ENCODE measurements at places on chromosomes 16 and 17.

DNA sequence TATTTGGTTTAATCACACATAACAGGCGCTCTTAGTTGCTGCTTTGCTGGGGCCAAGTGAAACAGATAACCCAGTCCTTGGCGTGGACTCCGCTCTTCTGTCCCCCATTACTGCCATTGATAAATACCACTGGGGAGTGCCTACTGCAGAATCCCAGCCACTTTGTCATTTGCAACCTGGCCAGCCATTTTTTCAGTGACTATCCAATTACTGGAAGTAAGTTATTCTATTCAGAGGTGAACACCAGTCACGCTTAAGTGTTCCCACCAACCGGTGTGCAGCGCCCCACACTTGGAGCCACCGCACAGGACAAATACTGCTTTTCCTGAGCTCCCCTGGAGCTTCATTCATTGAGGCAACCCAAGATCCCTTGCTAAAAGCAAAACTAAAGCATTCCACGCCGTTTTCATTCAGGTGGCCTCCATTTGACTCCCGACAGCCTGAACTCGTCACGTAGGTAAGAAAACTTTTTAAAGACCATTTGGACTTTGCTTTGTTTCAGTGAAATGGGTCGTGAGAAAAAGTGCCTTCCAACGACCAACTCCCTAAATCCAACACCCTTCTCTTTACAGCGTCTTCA, 1.8 kb downstream of the USP7 start:
- no peak for DNase-seq
- H3K4me1 ChIP-seq, result peaks cover 70% of the 10 kb centered on the region
- H3K27ac ChIP-seq, result peak overlapping the region; percentile 64
- H3K36me3 ChIP-seq, result peaks cover 6% of the 10 kb centered on the region

GRCh38 chr17:77491921-77492445, 351.2 kb downstream of the SEC14L1 start:
- no peak for DNase-seq
- peaks cover 31% of the 10 kb centered on the region for H3K36me3 ChIP-seq
- peak overlapping the region; percentile 36 for H3K27ac ChIP-seq
- H3K4me3 ChIP-seq, result no peak overlapping the region
- H3K4me1 ChIP-seq, result no peaks in the 10 kb centered on the region

DNA sequence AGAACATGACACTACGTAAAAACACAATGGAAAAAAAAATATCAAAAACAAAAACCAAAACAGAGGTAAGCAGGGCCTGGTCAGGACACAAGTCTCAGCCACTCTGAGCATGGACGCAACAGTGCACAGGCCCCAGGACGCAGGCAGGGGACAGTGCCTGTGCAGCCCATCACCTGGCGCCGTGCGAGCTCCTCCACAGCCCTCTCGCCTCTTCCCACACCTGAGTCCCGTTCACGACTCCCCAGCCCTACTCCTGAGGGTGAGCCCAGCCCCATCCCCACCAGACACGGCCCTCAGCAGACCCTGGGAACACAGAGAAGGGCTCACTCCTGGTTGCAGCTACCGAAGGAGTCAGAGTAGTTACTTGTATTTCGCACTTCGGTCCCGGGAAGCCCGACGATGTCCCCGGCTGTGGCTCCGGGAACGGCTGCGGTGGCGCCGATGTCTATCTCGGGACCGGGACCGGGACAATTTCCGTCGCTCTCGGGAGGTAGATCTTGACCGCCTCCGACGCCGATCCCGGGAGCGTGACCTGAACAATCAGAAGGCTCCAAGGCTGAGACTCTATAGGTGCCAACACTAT, 9.4 kb downstream of the HBQ1 start:
- no peak for DNase-seq
- H3K4me3 ChIP-seq, result no peak overlapping the region
- H3K27me3 ChIP-seq, result no peaks in the 10 kb centered on the region
- peaks cover 64% of the 10 kb centered on the region for H3K36me3 ChIP-seq
- H3K27ac ChIP-seq, result 0 out of 2 replicates have a peak overlapping the region, but pooled peaks have one; percentile 7

GRCh38 chr17:3982541-3983017, 18.3 kb upstream of the ATP2A3 start:
- H3K36me3 ChIP-seq, result no peaks in the 10 kb centered on the region
- H3K4me1 ChIP-seq, result peaks cover 35% of the 10 kb centered on the region
- no peak overlapping the region for H3K4me3 ChIP-seq
- H3K27me3 ChIP-seq, result no peaks in the 10 kb centered on the region

Measured in WTC11 (cell line).